SJSA1 (cell line): ENCODE measurements at places on chromosomes 2 and 18. TPM values are rescaled to one million over a fixed set of nuclear protein-coding genes. Genes with fewer than 3 reads are reported as not detected.

DNA sequence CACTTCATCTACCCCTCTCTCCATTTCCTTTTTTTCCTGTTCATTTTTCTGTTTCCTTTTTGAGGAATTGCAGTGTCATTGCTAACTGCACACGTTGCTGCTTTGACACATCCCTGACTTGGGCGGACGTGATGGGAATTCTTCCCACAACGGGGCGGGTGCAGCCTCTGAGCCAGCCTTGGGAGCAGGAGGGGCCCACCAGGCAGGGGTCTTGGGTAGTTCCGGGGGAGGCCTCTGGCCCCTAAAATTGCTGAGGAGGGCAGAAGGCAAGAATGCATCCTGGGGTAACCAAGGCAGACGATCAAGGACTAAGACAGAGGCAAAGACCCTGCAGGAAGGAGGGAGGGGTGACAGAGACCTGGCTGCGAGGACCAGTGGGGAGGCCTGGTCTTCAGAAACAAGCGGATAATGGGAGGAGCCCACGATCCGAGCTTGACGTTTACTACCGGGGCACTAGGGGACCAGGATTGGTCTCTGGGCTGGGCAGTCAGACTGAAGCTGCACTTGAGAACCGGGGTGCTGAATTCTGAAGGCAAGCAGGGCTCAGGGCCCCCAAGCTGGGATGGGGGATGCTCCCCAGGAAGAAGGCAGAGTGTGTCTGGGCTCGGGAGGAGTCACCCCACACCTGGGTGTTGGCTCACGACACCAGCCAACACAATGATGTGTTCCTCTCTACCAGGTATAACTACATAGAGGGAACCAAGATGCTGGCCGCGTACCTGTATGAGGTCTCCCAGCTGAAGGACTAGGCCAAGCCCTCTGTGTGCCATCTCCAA is 14.8 kb upstream of the CNDP1 start:
- DNase-seq: no peak

DNA sequence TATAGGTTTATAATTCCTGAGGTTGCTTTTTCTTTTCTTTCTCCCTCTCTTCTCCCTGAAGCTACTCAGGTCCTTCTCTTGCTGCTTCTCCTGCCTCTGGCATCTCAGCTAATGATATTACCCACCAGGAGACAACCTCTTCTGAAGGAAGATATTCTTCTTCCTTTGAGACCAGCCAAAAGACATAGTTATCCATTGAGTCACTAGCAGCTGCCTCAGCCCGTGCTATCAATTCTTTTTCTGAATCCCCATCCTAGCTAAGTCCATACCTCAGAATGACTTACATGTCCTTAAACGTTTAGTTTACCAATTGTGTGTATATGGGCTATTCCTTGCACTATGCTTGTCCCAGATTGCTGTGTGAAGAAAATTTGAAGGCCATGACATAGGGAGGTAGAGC is 25.0 kb upstream of the RNF103 start:
- DNase-seq: no peak

The EFEMP1 gene
- 283 and 287 TPM in 2 replicates for total RNA-seq

DNA sequence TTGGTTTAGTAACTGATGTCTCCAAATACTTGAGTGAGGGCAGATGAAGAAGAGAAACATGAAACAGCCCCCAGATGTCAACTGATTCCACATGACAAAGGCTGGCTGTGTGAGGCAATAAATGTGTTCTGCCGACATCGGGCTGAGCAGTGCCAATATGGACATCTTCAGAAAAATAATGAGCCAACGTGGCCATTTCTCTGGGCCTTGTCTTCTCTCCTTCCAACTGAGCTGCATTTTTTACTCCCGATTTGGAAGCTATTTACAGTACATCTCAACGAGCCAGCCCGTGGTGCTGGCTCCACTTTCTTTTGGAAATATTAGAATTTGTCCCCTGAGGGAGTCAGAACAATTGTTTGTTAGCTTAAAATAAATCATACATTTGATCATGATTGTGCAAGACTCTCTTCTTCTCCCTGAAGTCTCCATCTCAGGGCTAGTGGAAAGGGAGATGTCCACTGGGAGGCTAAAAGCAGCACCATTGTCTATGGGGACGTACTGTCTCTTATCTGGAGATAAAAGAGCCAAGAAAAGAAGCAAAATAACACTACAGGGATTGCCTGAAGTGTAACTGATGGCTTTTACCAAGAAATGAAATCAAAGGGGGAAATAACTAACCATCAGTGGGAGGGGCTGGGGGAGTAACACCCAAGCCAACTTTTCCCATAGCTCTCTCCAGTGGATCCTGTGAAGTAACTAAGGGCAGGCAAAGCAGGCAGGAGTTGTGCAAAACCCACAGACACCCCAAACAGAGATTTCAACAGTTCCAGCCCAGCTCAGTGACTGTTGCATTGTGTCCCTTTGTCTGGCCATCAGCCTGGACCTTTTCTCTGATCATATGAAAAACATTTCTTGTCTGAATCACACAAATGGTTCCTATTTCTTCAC is 114.8 kb downstream of the RDH14 start:
- DNase-seq: no peak

- no peak for DNase-seq
Observed at GRCh38 chr2:109662889-109663288, 48.7 kb downstream of the SOWAHC start.
